Psoas muscle (tissue), 8 donors: ENCODE measurements at places on chromosomes 16 and 17.

DNA sequence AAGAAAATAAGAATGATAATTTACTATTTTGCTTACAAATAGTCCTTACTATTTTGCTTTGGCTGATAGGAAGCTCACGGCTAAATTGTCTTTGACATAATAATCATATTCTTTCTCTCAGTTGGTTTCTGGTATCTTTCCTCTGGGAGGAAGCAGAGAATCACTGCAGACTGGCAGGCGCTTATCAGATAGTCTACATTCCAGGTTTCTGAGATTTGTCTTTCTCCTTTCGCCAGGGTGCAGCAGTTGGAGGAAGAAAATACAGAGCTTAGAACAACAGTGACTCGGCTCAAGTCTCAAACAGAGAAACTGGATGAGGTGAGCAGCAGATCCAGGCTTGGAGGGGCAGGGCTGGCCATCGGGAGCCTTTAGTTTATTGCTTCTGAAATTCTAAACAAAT, 136.1 kb downstream of the RAB11FIP4 start:
- DNase-seq, result no peak

DNA sequence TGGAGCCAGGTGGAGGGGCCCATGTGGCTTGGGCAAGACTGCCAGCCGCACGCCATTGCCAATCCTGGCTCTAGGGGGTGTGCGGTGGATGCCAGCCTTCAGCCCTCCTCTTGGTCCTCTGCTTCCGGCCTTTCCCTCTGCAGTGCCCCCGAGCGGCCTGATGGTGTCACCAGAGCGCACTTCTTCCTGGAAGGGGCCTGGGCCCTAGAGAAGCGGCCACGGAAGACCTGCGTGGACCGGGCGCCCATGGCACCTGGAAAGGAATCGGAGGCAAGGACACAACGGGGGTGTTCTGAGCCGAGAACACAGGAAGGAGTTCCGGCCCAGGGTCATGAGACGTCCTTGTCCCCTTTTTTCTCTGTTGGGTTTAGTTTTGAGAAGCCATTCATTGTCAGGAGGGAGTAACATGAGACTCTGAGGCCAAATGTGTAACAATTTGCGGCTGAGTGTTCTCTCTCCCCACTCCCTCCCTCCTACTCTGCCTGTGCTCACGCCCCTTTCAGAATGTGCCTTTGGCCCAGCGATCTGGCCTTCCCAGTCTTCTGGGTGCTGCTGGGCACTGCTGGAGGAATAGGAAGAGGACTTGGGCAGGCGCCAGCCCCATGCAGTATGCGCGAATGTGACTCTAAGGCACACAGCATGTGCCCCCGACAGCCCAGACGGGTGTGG, 92.8 kb downstream of the IRX3 start:
- peak; percentile 89 for DNase-seq

- DNase-seq, result no peak
Measured at GRCh38 chr16:83147244-83147643, 520.5 kb downstream of the CDH13 start.

DNA sequence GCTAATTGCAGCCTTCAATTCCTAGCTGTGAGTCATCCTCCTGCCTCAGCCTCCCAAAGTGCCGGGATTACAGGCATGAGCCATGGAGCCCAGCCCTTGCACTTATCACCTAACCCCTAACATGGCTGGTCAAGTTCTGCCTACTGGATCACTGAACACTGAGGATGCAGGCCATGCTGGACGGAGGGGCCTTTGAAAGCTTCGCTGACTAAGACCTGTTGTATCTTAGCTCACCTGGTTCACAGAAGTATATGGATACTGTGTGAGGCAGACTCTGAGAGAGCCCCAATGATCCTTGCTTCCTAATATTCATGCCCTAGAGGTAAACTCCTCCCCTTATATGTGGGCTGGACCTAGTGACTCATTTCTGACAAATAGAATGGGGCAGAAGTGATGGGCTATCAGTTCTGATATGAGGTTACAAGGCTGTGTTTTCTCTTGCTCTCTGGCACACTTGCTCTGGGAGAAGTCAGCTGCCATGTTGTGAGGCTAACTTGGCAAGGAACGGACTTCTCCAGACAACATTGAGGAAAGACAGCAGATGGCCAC, 11.7 kb upstream of the TMIGD1 start:
- DNase-seq, result no peak

DNA sequence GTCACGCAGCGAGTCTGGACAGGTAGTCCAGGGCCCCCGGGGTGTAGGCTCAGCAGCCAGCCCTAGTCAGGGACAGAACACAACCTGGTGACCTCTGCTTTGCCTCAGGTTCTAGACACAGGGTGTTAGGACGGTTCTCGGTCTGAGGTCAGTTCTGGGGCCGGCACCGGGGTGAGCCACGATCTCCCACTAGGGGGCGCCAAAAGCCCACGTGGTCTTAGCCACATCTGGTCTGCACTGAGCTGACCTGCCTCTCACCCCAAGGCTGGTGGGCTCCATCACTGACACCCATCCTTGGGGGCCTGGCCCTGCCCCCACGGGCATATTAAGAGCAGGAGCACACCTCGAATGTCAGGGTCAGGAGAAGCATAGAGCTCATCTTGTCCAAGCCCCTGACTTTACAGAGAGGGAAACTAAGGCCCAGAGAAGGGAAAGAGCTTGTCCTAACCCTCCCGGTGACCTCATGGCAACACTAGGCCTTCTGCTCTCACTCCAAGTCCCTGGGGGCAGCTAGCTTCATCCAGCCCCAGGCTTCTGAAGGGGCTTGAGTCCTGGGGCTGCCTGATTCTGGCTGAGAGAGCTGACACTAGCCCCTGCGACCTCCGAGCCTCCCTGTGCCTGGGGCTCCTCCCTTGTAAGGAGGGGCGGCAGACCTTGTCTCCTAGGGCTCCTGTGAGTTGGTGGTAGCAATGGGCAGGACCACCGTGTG, 9.0 kb downstream of the SLC5A10 start:
- DNase-seq, result peak; percentile 78

DNA sequence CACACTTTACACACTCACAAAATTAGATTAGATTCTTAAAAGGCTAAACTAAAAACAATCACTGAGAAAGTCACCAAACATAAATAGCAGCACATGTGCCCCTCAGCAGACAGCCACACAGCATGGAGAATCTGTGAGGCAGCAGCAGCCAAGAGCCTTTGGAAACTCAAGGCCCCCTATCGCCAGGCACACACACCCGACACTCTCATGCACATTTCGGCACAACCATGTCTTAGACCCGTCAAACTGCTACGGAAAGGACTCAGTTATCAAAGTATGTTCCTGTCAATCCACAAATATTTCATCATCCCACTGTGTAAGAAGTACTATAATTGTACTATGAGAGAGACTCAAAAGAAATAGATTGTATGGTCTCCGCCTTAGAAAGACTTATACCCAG, 20.9 kb downstream of the UBE2O start:
- DNase-seq, result no peak

DNA sequence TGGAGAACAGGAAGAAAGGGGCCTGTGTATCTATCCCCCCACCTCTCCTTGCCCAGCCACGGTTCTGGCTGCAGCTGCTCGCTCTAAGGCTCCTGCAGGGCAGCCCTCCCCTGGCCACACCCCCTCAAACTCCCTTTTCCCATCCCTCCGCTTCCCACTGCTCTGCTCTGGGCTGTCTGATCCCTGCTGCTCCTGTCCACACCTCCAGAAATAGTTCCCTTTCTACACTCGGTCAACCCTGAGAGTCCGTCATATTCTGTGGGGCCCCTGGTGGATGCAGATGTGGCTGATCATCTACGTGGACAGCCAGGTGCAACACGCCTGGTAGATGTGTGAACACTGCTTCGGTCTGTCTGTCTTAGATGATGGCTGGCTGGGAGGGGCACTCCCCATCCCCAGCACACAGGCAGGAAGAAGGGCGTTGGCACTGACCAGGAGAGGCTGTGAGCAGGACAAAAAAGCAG, 19.3 kb upstream of the KRT19 start:
- DNase-seq, result no peak
